ENCODE measurements at places on chromosomes 2 and 18. TPM values are rescaled to one million over a fixed set of nuclear protein-coding genes. Genes with fewer than 3 reads are reported as not detected.

SCN2A gene
- total RNA-seq: 0.31 TPM

GALNT14 gene
- total RNA-seq: 5.6 TPM

DHRS9 gene
- 1.6 TPM for total RNA-seq

PTPRN gene
- 0.31 TPM for total RNA-seq

GAD1 gene
- 3.9 TPM for total RNA-seq

Data from tongue (tissue), 3 donors.